NCI-H1092 (cell line): ENCODE measurements at places on chromosomes 1 and 21.

- no peak for DNase-seq
These were observed 9.2 kb downstream of the SRSF4 start for GRCh38 chr1:29172415-29172939.

- DNase-seq: no peak
These were observed 108.0 kb downstream of the PBX1 start for GRCh38 chr1:164667001-164667400.

DNA sequence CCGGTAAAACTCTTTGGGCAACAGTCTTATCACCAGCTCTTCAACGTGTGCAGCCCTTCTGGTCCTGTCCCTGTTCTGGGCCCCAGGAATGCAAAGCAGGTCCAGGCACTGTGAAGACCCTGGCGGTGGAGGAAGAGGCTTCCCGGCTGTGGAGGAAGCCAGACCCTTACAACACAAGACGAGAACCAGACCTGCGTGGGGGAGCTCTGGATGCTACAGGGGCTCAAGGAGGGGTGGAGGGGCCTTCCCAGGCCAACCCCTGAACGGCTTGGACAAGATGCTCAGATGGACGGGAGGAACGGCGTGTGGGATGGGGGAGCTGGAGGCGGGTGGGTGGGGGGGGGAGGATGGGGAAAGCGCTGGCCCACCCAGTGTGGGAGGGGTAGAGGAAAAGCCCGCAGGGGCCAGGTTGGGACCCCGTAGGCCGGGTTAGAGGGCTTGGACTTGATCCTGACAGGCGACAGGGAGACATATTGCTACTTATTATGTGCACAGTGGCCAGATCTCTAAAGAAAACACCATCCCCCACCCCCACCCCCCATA lies 5.1 kb upstream of the OLIG2 start:
- no peak for DNase-seq

DNA sequence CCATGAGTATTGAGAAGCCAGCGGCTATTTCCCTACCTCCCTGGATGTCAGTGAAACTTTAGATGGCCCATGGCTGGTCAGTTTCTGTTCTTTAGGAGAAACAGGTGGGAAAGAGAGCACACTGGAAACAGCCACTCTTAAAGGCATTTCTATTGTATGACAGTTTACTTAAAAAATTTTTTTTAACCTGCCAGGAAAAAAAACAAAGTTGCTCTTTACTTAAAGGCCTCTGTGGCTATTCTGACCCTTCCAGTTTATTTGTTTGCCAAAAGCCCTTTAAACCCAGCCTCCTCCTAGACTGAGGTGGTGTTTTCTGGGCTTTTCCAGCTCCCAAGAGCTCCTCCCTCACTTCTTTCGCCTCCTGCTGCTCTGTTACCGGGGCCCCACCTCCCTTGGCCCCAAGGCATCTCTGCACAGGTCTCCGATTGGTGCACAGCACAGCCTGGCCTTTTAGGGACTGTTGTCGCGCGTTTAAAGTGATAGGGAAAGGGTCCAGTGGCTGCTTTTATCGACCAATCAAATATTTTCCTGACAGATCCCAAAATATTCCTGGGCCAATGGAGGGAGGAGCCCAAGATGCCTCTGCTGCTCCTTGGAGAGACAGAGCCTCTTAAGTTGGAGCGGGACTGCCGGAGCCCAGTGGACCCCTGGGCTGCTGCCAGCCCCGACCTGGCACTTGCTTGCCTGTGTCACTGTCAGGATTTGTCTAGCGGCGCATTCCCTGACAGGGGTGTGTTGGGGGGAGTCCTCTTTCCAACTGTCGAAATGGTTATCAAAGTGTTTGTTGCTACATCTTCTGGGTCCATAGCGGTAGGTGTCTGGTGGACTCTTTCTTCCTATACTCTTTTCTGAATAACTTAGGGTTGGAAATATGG lies at the start of gene SH3BGR:
TSS of gene SH3BGR (plus strand) at position 639 of the 875 bp plus-strand sequence. CDS start at position 766, 127 bp downstream.
- no peak for DNase-seq

DNA sequence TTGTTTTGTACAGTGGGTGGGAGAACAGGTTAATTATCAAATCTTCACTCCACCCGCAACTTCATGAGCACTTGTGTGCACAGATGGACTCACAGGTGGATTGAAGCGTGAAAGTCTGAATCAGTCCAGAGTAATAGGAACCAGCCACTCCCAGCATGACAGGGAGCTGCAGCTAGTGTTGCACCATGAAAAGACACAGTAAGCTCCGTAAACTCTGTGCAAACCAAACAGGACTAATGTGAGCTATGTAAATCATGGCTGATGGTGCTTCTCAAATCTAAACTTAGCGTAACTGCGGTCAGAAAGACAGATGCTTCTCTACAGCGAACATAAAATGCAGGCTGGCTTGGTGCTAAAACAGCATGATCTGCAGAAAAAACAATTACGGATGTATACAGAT lies 114.4 kb downstream of the CENPF start:
- DNase-seq: no peak

GRCh38 chr1:115098979-115099692 lies 9.8 kb upstream of the TSPAN2 start:
- no peak for DNase-seq

GRCh38 chr1:48937732-48938131 lies 161.0 kb upstream of the BEND5 start:
- DNase-seq: no peak

DNA sequence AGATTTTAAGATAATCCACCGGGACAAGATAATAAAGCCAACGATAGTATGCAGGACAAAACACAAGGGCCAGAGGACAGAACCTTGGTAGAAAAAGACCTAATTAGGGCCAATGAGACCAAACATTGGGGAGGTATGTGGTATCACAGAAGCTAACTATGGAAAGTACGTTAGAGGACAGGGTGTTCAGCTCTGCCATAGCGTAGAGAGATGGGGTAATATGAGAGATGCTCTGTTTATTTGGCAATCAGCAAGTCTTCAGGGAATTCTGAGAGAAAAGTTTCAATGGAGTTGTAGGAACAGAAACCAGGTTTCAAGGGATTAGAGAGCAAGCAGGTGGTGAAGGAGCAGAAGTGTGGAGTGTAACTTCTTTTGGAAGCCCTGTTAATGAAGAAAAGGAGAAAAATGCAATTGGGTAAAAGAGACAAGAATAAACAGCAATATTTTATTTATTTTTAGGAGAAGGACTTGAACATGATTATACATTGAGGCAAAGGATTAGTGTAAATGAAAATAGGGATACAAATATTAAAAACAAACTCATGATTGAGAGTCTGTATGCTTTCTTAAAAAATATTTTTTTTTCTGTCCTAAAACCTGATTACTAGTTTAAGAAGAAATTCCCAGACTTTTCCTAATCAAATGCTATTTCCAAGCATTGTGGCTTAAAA lies 24.0 kb downstream of the EEIG2 start:
- DNase-seq: no peak
